T-helper 2 cell treated with Interferon-gamma antibody and Interleukin-4, amounts not matched to agents 5 μg/mL and 100 μg/mL, for 36 hours (primary cell): ENCODE measurements at places on chromosomes 7 and 10.

GRCh38 chr10:46042527-46042926 lies 3.5 kb downstream of the MSMB start:
- no peak for DNase-seq

GRCh38 chr10:86872757-86873156 lies 84.7 kb downstream of the MMRN2 start:
- no peak for DNase-seq

GRCh38 chr7:75718390-75719031 lies 20.2 kb downstream of the HIP1 start:
- DNase-seq: no peak

DNA sequence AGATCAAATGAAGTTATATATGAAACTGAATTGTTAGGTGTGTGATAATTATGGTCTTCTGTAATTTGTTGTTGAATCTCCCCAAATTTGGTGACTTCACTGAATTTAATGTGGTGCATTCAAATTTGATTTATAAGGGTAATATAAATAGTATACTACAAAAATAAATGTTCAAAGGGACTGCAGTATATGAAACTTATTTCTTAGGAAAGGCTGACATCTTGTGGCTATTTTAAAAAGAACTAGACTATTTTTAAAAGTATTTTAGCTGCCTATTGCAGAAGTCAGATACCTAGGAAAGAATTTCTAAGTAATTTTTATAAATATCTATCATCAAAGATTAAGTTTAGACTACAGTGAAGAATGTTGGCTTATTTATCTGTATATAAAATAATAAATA lies 36.6 kb downstream of the ATRNL1 start:
- no peak for DNase-seq

DNA sequence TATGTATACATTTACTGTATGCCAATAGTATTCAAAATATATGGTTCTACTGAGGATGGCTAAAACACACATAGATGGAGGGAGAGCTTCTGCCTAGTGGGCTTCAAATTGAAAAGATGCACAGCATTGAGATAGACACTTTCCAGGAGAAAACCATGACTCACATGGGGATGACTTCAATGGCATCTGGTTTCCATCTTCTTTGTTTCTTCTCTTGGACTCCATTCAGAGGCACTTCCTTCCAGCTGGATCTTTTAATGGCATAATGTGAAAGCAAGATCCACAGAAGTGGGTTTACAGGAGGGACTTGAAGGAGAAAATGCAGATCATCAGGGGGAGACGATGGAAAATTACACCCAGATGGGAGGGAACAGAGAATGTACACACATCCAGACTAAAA lies 84.9 kb downstream of the ZNF365 start:
- no peak for DNase-seq

DNA sequence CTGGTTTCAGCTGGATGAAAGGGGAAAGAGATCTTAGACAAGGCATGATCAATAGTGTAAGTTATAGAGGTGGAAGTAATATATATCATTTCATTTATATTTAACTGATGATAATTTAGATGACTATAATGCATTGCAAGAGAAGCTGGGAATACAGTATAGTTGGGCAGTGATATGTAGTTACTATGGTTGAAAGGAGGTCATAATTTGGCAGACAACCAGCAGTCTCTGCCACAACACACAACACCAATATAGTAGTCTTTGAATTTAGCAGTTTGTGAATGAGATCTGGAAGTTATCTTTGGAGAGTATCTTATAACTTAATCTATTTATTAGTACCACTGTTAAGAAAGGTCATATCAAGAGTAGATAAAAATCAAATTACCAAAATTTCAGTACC lies 39.9 kb downstream of the TAX1BP1 start:
- no peak for DNase-seq

DNA sequence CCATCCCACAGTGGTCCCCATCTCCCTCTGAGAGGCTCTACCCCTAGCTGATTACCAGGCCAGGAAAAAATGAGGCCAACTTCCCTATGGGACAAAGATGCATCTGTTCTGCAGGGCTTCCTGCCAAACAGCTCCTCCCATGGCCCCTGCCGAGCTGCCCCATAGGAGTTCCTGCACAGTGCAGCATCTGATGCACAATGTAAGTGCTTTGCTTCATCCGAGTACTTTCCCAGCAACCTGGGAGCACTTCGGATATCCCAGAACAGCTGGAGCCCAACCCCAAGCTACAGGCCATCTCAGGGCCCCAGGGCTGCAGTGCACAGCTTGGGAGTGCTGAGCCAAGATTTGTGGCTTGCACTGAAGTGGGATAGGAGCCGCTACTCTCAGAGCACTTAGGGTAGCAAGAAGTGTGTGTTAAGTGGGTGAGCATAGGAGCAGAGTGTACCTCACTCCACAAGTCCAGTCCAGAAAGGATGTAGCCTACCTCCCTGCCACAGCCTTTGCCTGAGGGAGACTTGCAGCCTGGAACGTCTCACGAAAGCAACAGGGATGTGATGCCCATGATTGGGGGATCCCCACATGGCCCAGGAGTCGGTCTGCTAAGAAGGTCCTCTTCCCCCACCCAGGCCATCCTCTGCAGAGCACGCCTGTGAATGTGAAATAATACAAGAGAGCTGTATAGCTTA lies 209.6 kb upstream of the VWC2 start:
- no peak for DNase-seq

DNA sequence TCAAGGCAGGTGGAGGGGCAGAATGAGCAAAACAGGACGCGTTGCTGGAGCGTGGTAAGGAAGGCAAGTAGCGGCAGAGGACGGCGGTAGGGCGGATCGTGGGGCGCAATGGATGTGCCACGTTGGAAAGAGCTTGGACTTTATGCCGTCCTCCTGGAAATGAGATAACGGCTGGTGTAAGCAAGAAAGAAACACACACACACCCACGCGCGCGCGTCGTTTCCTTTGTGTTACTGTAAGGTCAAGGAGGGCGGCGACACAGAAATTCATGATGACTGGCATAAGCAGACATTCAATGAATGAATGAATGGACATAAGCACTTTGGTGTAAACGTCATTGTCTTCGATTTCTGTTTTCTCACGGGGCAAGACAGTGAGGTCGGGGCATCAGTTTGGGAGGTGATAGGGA lies 683 bp upstream of the ENTPD7 start:
- peak; percentile 78 for DNase-seq

GRCh38 chr7:120792861-120793130 lies 65.1 kb downstream of the TSPAN12 start:
- DNase-seq: no peak

DNA sequence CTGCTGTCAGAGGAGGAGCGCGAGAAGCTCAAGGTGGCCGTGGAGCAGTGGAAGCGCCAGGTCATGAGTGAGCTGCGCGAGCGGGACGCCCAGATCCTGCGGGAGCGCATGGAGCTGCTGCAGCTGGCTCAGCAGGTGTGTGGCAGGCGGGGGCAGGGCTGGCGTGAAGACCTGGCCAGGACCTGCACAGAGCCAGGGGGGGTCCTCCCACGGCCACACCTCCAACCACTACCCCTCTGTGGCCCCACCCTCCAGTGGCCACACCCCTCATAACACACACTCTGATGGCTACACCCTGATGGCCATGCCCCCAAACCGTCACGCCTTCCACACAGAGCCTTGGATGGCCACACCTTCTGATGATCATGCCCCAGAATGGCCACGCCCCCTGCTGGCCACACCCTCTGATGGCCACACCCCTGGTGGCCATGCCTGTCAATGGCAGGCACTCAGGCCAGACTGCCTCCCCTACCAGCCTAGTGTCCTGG lies 23.4 kb upstream of the DPYSL4 start:
- peak; percentile 69 for DNase-seq

GRCh38 chr7:158030071-158030470 lies 557.6 kb downstream of the PTPRN2 start:
- no peak for DNase-seq

DNA sequence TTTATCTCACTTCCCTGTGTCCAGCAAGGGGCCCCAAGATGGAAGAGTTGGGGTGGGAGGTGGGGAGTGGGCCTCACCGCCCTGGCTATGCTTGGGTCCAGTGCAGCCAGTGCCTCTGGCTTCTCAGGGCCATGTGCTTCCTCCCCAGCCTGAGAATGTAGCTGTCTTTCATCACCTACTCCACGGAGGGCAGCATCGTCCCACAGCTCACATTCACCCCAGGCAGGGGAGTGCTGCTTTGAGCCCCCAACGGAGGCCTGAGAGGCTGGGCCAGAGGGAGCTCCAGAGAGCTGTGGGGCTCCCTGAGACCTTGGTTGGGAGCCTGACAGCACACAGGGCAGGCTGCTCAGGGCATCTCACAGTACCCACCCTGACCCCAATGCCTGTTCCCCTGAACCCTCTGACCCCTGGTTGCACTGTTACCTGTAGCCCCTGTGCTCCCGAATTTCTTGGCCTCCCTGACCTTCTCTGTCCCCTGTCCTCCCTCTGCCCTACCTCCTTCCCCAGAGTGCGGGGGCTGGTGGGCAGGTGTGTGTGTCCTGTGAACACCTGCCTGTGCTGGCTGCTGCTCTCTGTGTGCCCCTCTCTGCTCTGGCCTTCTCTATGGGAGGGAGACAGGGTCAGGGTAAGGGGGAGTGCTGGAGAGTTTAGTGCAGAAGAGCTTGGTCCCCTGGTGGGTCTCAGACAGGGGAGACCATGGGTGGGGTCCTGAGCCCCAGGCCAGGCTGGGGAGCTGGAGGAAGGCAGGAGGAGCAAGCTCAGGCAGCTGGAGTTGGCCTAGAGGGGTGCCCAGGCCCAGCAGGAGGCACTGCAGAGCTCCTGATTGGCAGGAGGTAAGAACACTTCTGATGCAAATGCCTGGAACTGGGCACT lies 19.6 kb upstream of the ZNF488 start:
- DNase-seq: no peak

- DNase-seq: no peak
Measured at GRCh38 chr10:124493214-124493882, 31.7 kb downstream of the LHPP start.

- no peak for DNase-seq
Measured at GRCh38 chr7:157831143-157831905, 494.5 kb downstream of the DNAJB6 start.

GRCh38 chr7:115274-115911 lies 77.0 kb upstream of the FAM20C start:
- no peak for DNase-seq

GRCh38 chr7:112414855-112415490 lies 35.3 kb upstream of the IFRD1 start:
- DNase-seq: no peak

DNA sequence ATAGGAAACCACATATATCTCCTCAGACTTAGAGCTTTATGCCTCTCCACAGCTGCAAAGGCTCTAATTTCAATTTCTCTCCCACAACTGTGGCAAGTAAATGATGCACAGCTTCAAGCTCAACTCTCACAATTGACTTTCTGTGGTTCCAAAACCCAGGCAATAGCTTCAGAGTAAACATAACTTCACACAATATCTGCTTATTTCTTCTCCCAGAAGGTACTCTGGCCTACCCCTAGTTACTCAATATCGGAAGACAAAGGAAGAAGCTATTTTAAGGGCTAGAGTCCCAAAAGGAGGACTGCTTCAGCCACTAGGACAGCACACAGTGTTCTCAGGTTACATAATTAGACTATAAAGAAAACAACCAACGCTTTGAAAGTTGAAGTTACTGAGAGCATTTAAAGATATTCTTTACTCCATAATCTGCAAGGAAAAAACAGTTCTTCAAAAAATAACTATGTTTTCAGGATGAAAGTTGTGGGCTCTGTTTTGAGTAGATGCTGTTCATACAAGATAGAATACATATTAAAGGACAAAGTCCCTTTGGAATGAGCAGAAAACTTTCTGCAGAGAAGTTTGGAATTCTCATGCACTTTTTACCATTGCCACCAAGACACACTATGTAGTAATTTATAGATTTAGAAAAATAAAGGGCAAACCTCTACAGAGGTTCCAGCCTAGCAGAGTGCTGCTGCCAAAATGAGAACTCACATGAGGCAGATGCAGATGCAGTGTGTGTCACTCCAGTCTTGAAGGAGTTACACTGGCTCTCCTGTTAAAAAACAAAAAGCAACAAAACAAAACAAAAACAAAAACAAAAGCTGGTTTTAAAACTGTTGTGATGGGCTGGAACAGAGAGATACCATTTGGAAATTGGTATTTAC lies 81.8 kb downstream of the NT5C2 start:
- DNase-seq: no peak

- no peak for DNase-seq
Measured at GRCh38 chr10:6721964-6722615, 142.0 kb upstream of the PRKCQ start.

GRCh38 chr7:118844748-118845147 lies 620.2 kb downstream of the ANKRD7 start:
- DNase-seq: no peak

DNA sequence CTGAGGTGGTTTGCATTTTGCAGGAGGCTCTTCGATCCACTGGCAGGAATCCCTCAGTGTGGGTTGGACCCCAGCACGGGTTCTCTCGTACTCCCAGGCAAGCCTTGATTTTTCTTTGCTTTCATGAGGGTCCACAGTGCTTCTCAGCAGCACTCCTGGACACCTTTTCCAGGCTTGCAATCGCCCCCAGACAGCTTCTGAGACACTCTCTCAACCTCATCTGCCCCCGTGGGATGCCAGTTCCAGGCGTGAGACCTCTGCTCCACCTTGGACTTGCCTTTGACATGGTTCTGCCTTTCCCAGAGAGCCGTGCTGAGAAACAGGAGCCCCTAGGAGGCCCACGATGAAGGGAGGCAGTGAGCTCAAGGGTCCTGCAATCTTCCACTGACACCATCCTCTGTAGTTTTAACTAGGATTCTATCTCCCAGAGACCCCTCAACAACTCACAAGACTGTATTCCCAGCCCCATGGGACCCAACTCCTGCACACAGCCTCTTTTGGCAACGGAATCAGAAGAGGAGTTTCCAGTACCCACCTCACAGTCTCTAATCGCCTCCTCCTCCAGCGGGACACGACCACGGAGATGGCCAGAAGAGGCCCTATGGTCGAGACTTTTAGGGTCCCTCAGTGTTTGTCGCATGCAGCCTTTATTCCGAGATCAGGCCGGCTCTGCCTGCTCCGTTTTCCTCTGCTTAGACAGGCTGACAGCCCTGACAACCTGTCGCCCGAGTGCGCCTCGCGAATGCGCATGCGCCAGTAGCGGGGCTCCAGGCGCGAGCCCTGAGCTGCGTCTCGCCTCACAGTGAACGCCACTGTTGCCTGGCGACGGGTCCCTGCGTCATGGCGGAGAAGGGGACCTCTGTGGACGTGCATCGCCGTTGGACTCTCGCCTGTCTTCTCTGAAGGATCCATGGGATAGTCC lies 26.0 kb upstream of the ZNF273 start:
- DNase-seq: peak; percentile 35

DNA sequence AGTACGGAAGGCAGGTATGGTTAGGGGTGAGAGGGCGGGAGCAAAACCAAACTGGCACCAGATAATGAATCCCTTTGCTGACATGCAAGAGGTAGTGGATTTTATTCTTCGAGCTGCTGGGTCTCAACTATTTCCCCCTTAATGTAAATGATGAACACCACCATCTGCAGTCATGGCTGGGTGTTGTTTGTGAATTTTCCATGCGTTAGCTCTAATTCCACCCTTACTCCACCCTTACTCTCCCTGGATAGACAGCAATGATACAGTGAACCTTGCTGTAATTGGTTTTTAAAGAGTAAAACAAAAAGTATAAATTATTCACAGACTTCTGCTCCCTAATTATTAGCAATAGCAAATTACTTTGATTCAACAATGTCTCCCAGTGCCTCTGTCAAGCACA lies 74.5 kb upstream of the PDE1C start:
- no peak for DNase-seq

GRCh38 chr10:8060010-8060703 lies 5.7 kb downstream of the GATA3 start:
- DNase-seq: peak; percentile 79
